ENCODE measurements at places on chromosomes 5 and 9. TPM values are rescaled to one million over a fixed set of nuclear protein-coding genes. Genes with fewer than 3 reads are reported as not detected.

The C9orf153 gene
- total RNA-seq: 0.27 TPM

The CAMK4 gene
- 2.6 TPM for total RNA-seq

The OCLN gene
- 13.4 TPM for total RNA-seq

The TSSK1B gene
- not detected for total RNA-seq

The FBXW11 gene
- 80.4 TPM for total RNA-seq

The LCN2 gene
- not detected for total RNA-seq

The AGXT2 gene
- total RNA-seq: not detected

Measured in thoracic aorta endothelial cell (primary cell).